ENCODE measurements at places on chromosomes 2 and 18.
A peak's percentile ranks its signal among the peaks of the same experiment; 100 is the strongest.

- DNase-seq = no peak
These were observed 298.6 kb upstream of the MAP2 start for GRCh38 chr2:209125291-209125690.

GRCh38 chr2:136178941-136179601 is 61.1 kb upstream of the CXCR4 start:
- DNase-seq = no peak

DNA sequence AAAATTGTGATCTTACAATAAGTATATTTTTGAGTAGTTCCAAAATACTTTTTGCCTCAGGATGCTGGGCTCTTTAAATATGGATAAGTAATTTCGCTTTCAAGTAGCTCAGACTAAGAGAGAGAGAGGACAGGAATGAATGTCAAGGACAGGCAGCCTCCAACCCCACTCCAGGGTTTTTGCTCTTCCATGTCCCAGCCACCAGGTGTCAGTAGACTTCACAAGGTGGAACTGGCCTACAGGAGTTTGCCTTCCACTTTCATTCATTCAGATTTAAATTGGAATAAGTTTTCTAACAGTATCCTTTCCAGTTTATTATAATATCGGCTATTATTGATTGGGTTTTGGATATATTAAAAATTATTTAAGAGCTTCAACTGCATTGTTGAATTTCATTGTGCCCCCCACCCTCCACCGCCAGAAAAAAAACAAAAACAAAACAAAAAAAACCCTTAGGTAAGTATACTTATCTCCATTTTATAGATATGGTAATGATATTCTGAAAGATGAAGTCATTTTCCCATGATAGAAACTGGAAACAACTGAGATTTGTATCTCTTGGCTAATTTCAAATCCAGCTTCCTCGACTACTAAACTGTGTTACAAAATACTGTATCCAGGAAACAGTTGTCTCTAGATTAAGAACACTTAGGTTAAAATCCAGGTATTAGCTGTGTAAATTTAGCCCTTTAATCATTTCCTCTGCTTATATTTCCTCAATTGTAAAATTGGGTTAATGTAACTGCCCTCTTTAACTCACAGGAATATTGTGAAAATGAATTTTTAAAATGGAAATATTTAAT is 793.1 kb downstream of the ERBB4 start:
- DNase-seq = peak; percentile 34

- DNase-seq = no peak
These were observed 352.2 kb downstream of the CYRIA start for GRCh38 chr2:16313235-16313975.

DNA sequence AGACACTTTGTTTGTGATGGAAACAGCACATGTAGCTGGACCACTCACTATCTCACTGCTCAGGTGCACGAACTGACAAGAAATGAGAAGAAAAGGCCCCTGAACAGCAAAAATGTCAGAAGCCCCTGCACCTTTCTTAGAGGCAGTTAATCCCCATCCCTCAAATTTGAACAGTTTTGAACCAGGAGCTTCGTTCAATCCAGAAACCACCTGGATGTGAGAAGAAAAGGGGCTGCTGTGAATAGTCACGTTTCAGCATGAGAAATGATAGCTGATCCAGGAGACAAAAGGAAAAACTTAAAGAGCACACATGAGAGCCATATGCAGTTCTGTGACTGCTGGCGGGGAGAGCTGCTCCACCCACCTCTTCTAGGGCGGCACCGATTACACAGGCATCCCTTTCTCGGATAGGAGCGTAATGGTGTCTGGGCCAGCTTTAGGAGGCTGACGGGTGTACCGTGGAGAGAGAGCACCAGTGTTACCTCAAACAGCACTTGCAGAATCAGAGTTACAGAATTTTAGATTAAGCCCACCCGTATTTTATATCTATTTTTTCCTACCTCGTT is 117.0 kb upstream of the EML6 start:
- no peak for DNase-seq

DNA sequence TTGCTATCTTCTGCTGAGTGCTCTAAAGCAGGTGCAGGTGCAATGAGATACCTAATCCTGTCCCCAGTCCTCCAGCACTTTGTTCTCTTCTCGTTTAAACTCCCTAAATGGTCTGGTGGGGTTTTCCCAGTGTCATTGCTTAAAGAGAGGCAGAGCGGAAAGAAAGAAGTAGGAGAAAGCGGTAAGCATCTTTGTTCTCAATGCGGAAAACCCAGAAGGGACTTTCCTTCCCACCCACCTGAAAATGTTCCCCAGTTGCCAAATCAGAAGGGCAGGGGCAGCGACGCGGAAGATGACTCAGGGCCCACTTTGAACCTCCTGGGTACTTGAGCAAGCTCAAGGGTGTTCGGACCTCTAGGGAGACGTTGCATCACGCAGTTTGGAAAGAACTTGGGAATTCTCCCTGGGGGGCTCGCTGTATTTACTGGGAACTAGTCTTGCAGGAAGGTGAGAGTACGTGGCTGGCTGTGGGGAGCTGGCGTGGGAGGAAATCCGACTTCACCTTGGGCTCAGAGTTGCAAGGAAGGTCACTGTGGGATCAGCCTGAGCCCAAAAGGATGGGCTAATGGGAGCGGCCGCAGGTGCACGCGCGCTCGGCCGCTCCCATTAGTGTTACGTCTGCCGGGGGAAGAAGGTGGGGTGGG is 589 bp upstream of the SGPP2 start:
- no peak for DNase-seq

DNA sequence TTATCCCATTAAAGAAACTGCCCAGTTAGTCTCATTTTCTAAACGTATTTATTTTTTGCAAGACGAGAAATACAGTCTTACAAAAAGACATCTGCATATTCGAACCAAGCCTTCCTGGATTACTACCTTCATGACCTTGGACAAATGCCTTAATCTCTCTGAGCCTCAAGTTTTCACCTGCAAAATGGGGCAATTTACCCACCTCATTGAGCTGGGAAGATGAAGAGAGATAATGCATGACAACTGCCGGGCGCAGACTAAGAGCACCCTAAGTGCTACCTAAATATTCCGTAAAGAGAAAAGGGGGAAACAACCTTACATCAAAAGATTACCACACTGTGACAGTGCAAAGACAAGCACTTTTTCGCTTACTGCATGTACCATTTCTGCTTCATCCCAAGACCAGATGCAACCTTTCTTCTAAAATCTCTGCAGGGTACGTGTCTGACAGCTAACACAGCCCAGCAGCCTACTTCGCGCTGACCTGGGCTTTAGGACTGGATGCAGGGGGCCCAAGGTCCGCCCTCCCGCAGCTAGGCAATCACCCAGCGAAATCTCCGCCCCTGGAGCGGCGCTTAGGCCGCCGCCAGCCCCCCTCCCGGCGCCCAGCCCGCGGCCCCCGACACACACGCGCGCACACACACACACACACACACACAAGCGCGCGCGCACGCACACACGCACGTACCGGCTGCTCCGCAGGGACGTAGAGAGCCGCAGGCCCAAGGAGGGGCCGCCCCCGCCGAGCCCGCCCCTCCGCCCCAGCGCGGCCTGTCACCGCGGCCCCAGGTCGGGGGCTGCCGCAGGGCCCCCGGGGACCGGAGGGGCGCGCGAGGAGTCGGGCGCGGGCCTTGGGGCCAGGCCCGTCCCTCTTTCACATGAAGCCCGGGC is 766 bp downstream of the MAP3K2 start:
- peak; percentile 81 for DNase-seq

GRCh38 chr2:118477111-118477862 is 370.2 kb downstream of the EN1 start:
- DNase-seq = peak; percentile 33

GRCh38 chr2:234695981-234696380 is 199.1 kb upstream of the ARL4C start:
- DNase-seq = no peak

GRCh38 chr2:227472265-227473121 is 537 bp downstream of the AGFG1 start:
- peak; percentile 43 for DNase-seq

GRCh38 chr2:43226558-43226954 is at the start of gene ZFP36L2:
Gene ZFP36L2 (minus strand): TSS chr2:43226606. CDS start chr2:43226315, 291 bp downstream.
- DNase-seq = peak; percentile 97

GRCh38 chr2:62424899-62425298 is 81.1 kb downstream of the TMEM17 start:
- DNase-seq = no peak

- no peak for DNase-seq
These were observed 92.1 kb downstream of the TMEM18 start for GRCh38 chr2:584863-585823.

DNA sequence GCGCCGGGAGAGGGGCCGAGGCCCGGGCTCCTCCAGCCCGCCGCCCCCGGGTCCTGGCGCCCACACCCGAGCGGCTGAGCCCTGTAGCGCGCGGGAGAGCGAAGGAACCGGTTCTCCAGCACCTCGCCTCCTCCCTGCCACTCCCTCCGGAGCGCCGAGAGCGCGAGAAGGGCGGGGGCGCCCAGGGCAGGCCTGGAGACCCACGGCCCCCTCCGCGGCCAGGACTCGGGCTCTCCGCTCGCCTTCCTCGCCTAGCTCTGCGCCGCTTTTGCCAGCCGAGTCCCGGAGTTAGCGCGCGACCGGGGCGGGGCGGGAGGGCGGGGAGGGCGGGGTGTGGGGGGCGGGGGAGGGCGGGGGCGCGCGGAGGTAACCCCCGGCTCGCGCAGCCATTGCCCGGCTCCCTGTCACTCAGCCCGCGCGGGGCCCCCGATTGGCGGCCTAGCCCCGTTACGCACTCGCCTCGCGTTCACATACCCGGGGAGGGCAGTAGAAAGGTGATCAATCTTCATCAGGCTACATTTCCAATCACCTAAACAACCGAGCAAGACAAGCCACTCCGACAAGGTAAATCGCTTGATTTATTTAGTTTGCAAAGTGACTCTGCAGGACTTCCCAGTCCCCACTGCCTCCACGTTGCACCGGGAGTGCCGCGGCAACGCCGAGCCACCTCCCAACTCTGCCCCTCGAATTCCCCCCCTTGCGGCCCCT is at the start of gene OTX1:
TSS of gene OTX1 (plus strand) at position 497 of the 708 bp plus-strand sequence. CDS start 2,161 bp downstream, outside the sequence.
- peak; percentile 63 for DNase-seq

- DNase-seq = peak; percentile 97
These were observed 38.9 kb downstream of the ADI1 start for GRCh38 chr2:3480352-3481010.

DNA sequence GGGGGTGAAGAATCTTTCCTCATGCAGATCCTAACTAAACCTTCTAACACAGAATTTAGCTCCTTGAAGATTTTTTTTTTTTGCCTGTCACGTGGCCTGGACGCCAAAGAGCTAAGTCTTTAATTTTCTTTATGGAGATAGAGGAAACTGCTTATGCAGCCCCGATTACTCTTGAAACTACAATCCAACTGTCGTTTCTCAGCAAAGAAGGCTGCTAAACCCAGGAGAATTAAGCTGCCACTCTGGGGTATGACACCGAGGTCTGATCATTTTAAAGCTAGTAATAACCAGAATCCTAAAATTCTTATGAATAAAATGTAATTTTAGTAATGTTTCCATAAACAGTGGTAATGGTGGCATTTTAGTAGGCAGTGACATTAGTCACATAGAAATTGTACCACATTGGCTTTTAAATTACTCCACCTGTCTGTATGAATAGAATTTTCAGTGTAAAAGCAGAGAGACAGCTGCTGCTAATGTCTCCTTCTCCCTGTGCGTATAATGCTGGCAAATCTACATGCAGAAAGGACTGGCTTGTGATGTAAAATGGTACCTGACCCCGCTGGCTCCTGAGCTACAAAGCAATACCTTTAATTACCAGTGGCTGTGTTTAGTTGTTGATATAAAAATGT is 86.5 kb downstream of the MEIS1 start:
- DNase-seq = no peak

DNA sequence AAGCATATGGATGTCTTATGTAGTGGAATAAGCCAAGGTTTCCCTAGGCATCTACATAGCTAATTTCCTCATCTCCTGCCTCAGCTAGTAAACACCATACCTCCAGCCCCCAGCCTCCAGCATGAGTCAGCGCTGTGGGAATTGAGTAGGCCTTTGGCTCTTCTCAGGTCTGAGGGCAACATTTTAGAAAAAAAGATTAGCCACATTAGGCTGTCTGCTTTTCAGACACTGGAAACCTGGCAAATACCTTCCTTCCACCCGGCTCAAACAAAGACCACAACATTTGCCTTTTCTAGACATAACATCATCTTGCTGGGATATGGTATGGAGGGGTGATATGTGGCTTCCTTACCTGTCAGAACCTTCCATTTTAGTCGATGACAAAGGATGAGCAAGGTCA is 6.1 kb upstream of the CCDC195 start:
- DNase-seq = no peak

DNA sequence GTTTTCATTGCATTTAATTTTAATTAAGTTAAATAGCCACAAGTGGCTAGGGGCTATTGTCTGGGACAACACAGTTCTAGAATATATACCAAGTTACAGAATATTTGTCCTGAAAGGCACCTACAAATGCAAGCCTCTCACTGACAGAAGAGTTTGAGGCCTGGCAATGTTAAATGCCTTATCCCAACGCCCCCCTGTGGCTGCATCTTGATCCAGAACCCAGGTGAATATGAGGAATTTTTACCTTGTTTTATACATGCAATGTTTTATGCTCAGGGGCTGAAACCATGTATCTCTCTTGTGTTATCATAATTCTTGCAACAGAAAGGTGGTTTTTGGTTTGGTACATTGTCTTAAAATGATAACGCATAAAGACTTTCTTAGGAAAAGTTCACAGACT is 71.8 kb upstream of the SEC11C start:
- DNase-seq = peak; percentile 27

GRCh38 chr2:220154304-220154703 is 526.9 kb downstream of the SLC4A3 start:
- DNase-seq = no peak

- no peak for DNase-seq
These were observed 347.5 kb upstream of the SALL3 start for GRCh38 chr18:78632111-78632541.

DNA sequence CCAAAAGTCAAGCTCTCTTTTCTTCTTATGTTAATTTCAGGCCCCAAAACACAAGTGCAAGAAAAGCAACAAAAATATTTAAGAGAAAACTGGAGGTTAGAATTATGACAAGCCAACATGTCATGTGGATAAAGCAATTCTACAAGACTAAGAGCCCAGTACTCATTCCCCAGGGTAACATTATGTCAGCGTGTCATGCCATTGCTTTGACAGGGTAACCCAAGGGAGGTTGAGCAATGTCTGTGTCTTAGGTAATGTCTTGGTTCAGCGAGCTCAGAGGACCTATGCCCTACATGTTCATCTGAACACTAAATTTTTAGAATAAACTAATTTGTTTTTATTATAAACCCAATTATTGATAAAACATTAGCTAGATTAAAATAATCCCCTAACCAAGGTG is 173.2 kb upstream of the ZNF804A start:
- no peak for DNase-seq

DNA sequence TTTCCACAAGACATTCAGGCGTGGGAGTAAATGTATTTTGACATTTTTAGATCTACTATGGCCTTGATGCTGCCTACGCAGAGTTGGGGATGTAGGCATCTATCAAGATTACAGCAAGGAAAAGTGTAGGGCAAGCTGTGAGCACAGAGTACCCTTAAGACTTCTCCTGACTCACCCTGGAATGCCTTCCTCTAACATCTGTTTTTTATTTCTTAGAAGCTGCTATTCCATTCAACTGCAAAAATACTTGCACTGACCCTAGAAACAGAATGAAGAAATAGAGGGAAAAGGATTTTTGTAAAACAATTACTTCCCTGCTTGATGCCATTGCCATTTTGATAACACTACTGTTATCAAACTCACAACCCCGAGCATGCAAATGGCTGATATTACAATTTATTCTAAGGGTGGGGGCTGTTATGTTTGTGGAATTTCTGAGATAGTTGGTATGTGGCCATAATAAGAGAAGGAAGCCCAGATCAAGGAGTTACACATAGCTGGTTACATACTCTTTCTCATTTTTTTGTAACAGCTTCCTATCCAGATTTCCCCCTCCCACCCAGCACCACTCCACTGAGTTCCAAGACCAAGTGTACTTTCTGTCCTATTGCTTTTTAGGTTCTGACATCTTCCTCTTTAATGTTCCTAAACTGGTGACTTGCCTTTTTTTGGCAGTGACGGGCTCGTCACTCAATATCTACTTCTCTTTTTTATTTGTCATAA is 6.0 kb upstream of the ROCK1 start:
- no peak for DNase-seq

Data from colonic mucosa (tissue), 4 donors.